ENCODE measurements at places on chromosomes 1 and 21.

- DNase-seq = no peak
Measured at GRCh38 chr1:163395790-163396189, 74.0 kb downstream of the NUF2 start.

GRCh38 chr21:28200726-28201125 is 792.0 kb downstream of the LTN1 start:
- DNase-seq = no peak

- DNase-seq = no peak
Measured at GRCh38 chr1:63873751-63874150, 99.9 kb downstream of the ROR1 start.

GRCh38 chr1:115227346-115228082 is 110.5 kb downstream of the NGF start:
- DNase-seq = no peak

DNA sequence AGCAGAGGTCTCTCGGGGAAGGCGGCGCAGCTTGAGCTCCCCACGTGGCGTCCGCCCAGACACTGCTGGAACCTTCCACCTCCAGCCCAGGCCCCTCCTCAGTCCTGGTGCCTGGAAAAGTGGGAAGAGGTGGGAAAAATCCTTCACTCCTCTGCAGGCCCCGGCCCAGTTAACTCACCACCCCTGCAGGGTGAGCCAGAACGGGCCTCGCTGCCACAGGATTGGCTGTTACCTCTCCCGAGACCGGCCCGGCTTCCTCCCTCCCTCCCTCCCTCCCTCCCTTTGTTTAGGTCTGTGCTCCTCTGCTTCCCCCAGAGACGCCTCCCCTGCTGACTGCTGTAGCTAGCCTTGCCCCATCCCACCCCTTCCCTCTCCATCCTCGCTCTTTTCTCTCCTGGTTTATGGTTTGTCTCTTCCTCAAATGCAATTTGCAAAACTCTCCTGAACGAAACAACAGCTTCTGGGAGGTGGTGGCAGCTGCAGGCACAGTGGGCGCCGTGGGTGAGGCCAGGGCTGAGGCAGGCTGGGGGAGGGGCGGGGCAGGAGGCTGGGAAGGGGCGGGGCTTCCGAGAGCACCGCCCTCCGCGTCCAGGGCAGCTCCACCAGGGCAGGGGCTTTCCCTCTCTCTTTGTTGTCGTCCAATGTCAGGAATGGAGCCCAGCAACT is 6.5 kb downstream of the CAPN9 start:
- DNase-seq = no peak

- DNase-seq = no peak
Measured at GRCh38 chr1:230307213-230307612, 118.9 kb downstream of the PGBD5 start.

DNA sequence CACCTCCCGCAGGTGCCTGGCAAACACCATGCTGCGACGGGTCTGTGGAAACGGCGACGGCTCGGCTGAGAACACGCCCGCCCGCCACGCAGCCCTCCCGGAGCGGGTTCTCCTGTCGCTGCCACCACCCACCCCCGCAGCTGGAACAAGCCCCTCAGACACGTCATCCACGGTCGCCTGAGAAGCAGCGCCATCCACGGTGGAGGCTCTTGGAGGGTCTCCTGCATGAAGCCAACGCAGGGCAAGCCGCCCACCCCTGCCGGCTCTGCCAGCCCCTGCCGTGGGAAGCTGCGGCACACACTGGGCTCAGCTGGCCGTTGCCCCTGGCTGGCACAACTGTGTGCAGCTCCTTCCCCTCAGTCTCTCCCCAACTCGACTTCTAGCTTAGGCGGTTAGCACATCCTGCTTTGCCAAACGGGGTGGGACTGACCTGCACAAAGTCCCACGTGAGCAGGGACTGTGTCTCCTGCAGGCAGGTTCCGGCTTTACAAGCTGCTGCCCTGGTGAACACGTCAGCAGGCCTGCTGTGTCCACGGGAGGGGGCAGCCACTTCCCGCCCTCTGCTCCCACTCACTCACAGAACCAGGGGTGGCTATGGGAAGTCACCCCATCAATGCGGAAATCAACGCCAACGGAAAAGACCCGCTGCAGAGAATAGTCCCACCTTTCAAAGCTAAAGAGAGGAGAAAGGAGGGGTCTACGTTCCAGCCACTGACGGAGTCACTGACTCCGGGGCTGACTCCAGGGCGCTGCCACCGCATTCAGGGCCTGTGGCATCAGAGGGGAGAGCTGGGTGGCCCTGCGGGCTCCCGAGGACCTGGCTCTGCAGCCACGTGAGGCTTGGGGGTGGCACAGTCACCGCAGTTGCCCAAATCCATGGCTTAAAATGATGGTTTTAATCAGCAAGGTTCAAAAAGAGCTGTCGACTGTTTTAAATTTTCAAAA is 10.3 kb downstream of the POFUT2 start:
- DNase-seq = no peak

GRCh38 chr1:32241001-32241763 is 5.8 kb upstream of the FAM167B start:
- DNase-seq = no peak

GRCh38 chr1:151352021-151352718 is 5.1 kb upstream of the RFX5 start:
- no peak for DNase-seq

DNA sequence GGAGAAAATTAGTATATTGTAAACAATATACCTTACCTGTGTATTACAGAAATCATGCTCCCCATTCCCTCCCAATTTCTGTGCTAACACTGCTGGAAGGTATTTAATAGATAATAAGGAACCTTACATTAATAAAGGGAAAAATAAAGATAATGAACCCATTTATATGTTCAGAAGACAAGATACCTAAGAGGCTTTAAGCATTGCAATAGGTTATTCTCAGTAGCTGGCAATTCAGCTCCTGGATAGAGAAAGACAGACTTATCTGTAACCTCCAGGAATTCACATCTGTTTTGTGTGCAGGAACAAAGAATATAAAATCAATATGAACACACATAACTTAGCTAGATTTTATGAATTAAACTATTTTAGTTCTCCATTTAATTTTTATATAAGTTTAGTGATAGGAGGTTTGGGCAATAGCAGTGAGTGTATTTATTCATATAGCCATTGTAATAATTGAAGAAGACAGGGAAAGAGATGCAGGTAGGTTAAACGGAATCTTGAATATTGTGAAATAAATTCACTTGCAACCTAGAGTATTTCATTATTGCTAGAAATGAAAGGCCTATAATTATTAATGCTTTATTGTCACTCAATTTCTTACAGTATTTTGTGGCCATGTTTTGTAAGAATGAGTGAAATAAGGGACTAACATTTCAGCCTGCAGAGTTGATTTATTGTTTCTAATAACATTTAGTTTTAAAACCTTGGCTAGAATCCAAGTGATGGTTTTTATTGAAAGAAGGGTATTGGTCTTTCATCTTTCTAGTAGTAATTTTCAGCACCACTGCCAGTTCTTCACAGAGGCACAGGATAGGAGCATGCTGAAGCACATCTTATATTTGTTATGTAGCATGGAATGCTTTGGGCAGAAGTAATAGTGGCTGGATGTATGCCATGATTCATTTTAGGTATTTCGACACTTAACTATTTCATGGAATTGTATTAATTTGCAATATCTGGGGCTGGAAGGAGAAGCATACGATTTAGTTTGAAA is 1.5 kb downstream of the XPR1 start:
- DNase-seq = no peak

DNA sequence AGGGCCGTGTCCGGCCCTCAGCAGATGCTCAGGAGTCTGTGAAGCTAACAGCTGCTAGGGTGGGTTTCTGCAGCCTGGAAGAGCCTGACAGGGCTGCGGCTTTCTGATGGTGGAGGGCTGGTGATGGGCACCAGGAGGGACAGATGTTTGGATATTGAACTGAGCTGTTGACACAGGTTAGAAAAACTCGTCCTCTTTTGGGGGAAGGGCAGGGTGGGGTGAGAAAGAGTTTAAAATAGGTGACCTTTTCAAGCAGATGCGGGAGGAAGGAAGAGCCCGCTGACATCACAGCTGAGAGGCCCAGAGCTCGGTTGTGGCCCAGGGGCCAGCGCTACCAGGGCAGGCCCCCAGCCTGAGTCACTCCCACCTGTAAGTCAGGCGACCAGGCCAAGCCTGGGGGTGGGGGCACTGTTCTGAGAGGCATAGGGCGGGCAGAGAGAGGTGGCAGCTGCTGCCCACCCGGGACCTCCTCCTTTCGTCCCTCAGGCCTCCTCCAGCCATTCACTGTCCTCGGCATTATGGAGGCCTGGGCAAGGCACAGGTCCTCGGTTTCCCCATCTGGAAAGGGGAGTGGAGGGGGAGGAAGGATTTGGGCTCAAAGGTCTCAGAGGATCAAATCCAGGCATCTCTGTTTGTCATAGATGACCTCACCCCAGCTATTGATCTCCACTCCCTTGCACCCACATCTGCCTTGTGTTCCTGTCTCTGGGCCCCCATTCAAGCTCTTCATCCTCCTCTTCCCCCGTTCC is 32.3 kb upstream of the ID3 start:
- peak; percentile 14 for DNase-seq

- DNase-seq = no peak
Measured at GRCh38 chr21:42027822-42028765, 17.9 kb upstream of the ZBTB21 start.

DNA sequence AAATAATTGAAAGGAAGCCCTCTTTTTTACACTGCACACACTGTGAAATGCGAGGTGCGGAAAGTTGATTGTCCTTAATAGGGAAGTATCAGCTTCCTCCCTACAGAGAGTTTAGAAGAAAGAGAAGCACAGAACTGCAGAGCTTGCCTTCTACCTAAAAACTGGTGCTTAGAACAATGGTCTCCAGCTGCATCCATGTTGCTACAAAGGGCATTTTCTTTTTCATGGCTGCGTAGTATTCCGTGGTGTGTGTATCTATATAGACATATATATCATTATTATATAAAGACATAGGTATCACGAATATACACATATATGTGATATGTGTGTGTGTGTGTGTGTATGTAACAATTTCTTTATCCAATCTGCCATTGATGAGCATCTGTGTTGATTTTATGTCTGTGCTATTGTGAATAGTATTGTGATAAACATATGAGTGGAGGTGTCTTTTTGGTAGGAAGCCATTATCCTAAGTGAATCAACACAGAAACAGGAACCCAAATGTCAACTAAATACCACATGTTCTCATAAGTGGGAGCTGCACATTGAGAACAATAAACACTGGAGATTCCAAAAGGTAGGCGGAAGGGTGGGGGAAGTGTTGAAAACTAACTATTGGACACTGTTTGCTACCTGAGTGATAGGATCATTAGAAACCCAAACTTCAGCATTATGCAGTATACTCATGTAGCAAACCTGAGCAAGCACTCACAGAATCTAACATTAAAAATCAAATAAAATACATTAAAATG is 290.0 kb upstream of the RUNX1 start:
- DNase-seq = no peak

- DNase-seq = no peak
Measured at GRCh38 chr1:156400191-156400935, 31.4 kb downstream of the RHBG start.

DNA sequence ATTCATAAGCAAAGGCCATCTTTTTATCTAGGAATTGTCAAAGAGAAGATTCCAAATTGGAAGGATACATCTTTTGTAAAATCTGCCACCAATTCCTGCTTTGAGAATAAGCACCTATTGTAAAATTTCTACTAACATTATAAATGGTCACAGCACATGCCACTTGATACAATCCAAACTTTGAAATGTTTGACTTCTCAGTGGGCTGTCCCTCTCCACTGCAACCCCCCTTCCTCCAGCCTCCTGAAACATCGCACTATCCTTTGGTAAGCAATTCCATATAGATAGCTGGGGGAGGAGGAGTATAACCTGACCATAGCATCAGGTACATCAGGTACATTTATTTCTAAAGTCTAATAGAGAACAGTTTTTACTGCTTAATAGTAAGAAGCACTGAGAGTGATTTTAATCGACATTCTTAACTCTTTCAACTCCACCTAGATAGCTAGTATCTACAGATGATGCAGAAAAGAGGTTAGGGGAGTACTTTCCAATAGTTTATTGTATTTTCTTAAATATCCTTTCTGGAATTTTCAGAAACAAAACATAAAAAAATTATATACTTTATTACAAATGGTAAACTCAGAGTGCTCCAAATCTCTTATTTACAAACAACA is 2.9 kb downstream of the JUN start:
- no peak for DNase-seq

DNA sequence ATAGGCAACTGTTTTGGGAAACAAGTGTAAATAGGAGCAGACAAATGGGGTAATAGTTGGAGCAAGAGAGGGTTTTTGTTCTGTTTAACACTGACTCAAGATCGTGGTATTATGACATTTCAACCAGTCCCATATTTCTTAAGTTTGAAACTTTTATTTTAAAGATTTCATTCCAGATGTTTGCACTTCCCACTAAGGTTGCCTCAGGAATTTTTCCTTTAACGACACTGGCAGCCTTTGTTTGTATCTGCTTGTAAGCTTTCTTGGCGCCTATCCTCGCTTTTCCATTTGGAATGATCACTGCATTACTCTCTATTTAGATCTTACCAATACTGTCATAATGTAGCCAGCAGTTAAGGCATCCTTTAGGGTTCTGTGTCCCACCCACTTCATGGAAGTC is 67.7 kb downstream of the ALG6 start:
- DNase-seq = no peak

- peak; percentile 0 for DNase-seq
Measured at GRCh38 chr1:86018283-86018923, 138.2 kb downstream of the COL24A1 start.

GRCh38 chr1:95916616-95917015 is 682.6 kb downstream of the RWDD3 start:
- peak; percentile 42 for DNase-seq

DNA sequence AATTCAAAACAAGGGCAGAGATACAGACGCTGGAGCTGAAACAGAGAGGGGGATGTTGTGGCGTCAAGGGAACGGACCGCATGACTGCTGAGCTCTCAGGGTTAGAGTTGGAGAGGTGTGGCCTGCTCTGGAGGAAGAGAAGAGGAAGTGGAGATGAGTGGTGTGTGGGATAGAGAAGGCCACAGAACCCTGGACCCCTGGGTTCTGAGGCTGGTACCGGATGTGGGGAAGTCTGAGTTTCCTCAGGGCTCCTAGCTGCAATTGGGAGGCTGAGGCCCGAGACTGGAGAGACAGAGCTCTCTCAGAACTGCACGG is 1.8 kb downstream of the BCAN start:
- peak; percentile 85 for DNase-seq

- DNase-seq = no peak
Measured at GRCh38 chr1:153250166-153250565, 9.3 kb upstream of the LORICRIN start.

DNA sequence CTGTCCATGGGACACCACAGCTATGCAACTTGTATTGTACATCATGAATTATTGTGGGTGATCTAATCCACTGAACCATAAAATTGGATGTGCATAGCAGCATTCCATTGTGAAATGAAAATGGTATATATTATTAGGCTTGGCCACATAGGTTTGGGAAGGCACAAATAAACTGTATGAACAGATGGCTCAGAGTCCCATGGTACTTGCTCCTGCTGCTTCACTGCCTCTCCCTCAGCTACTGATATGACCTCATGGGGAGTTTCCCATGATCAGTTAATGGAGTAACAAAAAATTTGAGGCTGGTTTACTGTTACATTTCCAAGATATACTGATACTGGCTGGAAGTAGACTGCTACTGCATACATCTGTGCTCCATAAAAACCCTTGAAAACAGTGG is 152.7 kb upstream of the NEGR1 start:
- DNase-seq = no peak
